ENCODE measurements at places on chromosomes 6 and 20.
A peak's percentile ranks its signal among the peaks of the same experiment; 100 is the strongest.

DNA sequence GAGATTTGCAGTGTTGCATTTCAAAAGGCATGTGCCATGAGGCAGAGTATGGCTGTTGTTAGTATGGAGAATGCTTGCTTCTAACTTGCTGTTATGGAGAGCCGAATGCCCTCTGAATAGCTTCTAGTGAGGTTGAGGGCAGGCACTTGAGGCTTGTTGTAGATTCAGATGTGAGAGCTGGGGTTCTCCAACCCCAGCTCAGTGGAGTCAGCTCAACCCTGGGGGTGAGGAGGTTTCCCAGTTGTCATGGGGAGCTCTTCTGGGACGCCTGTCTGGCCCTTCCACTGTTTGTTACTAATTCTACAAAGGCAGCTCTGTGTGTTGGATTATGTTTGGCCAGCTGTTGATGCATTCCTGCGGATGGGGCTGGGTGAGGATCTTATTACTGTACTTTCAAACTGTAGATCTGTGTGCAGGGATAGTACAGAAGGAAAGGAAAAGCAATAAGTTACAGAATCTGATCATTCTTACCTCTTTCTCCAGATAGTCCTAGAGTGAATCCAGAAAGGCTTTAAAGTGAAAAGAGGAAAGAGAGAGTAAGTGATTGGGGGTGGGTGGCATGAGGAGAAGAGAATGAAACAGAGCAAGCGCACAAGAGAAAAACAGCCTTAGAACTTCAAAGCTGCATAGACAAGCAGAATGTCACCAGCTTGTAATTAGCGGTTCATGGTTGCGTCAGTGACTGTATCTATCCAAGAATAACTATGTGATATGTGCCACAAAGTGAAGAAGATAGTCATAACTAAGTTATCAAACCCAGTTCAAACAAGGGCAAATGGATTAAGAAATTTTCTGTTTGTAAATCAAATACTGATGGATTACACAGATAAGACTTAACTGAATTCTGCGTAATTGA is 148.7 kb downstream of the PRL start:
- peak; percentile 90 for DNase-seq

- no peak for DNase-seq
These were observed 22.0 kb downstream of the KLHL31 start for GRCh38 chr6:53643481-53643965.

GRCh38 chr6:107101686-107102413 is 13.5 kb downstream of the BEND3 start:
- DNase-seq = no peak

DNA sequence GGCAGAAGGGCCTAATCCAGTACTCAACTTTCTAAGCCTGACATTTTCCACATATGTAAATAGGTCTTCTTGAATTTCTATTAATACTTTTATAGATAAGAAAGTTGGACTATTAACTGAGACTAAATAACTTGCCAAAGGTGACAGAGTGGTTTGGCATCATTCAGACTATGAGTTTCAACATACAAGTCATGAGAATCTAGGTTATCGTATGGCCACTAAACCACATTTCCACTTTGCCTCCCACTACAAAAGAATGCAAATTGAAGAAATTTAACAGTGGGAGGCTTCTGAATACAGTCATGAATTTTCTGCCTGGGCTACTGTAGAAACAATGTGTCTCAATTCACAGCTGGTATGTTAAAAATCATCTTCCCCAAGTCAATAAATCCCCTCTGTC is 531.0 kb upstream of the AGPAT4 start:
- DNase-seq = peak; percentile 68

DNA sequence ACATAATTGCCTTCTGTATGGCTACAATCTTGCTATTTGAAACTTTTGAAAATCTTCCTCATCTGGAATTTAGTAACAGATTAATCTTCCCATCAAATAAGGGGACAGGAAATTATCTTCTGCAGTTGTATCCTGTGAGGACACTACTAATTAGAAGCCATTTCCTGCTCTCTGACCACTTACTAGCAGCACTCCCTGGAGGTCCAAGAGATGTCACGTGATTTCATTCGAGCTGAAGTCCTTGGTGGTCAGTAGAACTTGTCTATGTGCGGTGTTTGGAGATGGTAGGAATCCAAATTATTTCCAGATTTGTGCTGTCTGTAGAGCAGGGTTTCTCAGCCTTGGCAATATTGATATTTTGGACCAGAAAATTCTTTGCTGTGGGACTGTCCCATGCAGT is 202.5 kb downstream of the TFAP2B start:
- DNase-seq = no peak

GRCh38 chr6:114058435-114058834 is 87.5 kb upstream of the HDAC2 start:
- DNase-seq = no peak

GRCh38 chr20:10565191-10565921 is 108.4 kb downstream of the JAG1 start:
- DNase-seq = peak; percentile 89

DNA sequence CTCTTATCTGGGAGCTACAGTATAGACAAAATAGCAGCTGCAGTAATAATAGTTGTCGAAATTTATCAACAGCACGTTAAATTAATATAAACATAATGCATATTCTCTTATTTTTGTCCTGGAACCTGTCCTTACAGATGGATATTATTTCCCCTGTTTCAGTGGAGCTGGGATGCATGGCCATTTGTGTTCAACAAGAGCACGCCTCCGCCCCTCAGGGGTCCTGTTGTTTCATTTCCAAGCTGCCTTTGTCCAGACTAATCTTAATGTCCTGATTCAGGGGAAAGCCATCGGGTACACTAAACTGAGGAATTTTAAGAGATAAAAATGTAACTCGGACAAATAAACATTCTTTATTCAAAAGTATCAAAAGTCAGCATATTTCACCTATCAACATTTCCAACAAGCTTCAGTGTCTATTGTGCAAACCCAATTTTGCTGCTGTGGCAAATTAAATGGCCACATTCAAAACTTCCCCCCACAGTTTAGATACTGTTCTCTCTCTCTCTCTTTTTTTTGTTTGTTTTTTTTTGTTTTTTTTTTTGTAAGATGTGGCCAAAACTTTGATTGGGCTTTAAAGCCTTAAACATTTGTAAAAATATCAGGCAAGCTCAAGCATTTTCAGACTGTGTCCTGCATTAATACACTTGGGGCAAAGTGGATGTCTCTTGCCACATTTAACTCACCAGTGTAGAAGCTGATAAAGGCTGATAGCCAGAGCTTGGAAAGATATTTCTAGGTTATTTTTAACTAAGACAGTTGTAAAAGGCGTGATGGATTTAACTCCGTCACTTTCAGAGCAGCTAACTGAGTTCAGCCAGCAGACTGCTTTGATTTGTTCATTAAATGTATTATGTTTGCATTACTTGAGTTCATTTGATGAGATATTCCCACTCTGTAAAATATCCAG is 112.5 kb upstream of the QKI start:
- DNase-seq = peak; percentile 25

DNA sequence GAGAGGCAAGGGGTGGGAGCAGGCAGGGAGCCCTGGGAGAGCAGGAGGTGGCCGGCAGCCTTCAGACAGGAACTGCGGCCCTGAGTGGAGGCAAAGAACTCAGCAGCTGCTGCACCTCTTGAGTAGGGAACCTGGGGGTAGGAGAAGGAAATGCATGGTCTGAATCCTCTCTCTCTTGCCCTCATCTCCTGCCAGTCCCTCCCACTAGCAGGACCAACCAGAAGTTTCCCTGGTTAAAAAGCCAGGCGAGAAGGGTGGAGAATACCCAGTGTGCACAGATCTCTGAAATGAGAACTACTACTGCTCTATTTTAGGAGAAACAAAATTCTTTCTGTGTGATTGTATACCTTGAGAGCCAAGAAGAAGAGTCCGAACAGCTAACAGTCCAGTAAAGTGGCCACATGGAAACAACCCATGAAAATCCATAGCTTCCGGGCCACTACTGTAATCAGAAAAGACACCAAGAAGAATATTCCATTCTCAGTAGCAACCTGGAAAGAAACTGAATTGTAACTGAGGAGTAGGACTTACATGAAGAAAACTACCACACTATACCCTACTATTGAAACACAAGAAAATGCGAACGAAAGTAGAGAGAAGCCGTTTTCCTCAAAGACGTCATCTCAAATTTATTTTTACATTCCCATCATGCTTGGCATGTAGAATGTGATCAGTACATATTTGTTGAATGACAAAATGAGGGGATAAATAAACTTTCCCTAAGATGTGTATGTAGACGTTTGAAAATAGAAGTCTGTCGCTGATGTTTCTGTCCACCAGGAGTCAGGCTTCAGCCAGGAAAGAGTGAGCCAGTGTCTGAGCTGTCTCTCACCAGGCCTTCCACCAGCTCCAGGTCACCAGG is 25.6 kb downstream of the WRNIP1 start:
- DNase-seq = peak; percentile 96

DNA sequence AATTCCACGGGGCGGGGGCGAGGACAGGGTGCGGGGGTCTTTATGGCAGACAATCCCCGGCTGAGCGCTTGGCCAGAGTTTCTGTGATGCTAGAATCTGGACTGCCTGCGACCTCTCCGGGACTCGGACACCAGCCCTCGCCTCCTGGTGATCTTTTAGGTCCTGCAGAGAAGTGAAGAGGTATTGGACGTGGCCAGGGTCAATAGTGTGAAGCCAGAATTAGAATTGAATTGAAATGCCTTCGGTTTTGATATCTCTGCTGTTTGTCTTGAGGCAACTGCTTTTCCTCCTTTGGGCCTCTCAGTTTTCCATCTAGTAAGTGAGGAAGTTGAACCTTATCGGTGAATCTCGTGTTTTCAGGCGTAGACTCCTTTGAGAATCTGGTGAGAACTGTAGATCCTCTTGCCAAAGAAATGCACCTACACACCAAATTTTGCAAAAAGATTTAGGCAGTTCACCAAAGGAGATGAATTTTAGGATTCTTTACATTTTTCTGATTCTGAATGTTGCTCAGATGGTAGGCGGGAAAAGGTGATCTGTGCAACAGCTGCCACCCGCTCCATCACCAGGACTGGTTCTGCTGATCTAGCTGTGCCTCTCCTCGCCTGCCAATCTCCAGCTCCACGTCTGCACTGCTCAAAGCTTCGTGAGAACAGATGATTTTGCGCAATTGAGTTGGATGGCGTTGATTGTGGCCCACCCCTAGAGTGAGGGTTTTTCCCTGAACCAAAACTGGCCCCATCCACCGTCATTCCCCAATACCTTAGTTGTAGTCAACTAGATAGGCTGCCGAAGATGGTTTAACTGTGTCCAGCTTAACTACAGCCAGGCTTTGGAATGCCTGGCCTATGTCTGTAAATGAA is 837 bp upstream of the OSER1 start:
- DNase-seq = peak; percentile 47

DNA sequence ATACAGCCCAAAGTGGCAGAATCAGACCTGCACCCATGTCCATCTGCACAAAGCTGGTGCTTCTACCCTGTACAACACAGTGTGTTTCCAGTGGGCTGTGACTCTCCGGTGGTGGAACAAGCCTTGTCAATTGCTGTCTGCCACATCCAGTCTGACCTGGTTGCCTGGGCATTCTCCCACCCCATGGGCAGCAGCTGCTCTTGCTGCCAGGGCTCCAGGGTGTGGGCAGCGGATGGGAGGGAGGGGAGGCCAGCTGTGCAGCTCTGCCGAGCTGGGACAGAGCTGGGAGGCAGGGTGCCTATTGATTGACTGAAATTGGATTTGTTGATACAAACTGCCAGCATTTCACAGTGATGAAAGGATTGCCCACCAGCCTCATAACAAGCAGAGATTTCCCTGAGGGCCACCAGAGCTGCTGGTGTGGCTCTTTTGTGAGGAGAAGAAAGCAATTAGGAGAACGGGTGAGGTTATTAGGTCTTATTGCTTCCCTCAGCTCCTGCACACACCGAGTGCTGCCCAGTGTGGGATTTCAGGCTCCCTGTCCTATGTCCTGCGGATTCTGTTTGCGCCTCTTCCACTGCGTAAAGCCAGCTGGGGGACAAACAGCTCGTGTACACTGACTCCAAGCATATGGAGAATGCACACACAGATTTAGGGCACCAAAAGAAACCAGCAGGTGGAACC is 150.8 kb downstream of the NRN1 start:
- no peak for DNase-seq

- DNase-seq = no peak
These were observed 62.8 kb downstream of the SYNJ2 start for GRCh38 chr6:158044525-158044888.

GRCh38 chr20:63363013-63363957 is 2.1 kb upstream of the CHRNA4 start:
- DNase-seq = no peak

- DNase-seq = peak; percentile 94
These were observed 4.7 kb downstream of the CITED2 start for GRCh38 chr6:139369568-139370282.

DNA sequence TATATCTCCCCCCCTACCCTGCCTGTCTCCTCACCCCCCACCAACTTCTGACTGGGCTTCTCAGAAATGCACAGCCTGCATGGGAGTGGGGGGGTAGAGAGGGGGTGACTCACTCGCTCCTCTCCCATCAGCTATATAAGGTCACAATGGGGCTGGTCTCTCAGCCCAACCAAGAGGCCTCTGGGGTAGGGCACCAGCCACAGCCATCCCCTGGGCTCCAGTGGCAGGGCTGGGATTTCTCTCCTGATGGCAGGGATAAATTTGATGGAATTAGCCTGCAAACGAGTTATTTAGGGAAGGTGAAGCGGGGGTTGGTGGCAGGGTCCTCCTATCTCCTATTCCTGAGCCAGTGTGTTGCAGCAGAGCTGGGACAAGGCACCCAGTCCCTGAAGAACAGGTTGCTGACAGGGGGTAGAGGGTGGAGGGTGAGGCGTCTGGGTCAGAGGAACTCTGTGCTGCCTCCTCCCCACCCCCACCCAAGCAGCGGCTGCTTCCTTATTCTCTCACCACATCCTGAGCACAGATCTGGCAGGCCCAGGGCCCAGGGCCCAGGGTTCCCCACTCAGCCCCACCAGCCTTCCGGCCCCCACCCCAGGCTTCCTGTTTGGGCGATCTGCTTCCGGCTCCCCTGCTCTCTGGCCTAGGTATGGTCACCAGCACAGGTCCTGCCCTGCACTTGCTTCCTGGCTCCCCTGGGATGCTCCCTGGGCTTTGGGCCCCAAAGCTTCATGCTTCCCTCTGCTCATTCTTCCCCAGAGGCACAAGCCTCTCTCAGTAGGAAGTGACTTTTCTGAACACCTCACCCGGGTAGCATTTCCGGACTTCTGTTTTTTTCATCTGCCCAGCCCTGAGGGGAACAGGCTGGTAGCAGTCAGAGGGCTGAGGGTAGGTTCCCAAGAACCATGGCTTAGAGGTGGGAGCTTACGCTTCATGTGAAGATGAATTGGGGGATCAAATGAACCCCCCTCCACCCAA is 4.0 kb downstream of the PPP1R18 start:
- peak; percentile 91 for DNase-seq

GRCh38 chr6:7939864-7940228 is 29.3 kb upstream of the TXNDC5 start:
- DNase-seq = no peak

DNA sequence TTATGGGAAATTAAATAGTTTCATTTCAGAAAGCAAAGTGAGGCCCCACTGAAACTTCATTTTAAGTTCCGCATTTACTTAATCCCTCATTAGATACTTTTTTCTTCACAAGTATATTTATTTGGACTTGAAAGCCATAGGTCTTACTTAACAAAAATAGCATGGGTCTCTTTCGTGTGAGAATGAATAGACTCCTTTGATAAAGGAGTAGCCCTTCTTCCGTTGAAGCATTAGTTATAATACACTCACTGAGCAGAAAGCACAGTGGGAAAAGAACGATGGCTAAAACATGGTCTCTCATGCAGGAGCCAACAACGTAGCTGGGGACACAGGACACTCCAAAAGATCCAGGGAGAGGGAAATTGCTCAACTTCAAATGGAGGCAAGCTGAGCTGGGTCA is 130.4 kb downstream of the SLC23A2 start:
- no peak for DNase-seq
